ENCODE measurements at places on chromosomes 12 and 14.

- no peak for DNase-seq
These were observed 111.1 kb downstream of the DIP2B start for GRCh38 chr12:50615907-50616296.

- no peak for DNase-seq
These were observed 15.9 kb downstream of the ATP6V1D start for GRCh38 chr14:67343601-67344230.

GRCh38 chr14:106831322-106831720 lies 1304.9 kb downstream of the TMEM121 start:
- no peak for DNase-seq

- no peak for DNase-seq
These were observed 56.7 kb downstream of the DGLUCY start for GRCh38 chr14:91170504-91171121.

DNA sequence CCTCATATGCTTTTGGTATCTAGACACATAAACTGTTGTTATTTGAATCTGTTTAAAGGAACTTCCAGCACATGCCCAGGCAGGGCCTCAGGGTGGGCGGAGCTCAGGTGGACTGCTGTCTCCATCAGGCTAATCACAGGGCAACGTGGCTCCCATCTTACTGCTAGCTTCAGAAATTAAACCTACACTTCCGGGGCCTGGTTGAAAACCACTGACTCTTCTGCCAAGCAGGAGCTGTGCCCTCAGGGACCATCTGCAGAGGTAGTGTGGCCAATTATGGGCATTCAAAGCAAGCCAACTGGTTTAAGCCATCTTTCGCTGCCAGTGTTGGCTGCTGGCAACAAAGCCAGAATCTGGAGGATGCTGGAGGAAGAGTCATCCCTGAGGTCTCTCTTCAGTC lies 97.5 kb downstream of the TMX1 start:
- no peak for DNase-seq

DNA sequence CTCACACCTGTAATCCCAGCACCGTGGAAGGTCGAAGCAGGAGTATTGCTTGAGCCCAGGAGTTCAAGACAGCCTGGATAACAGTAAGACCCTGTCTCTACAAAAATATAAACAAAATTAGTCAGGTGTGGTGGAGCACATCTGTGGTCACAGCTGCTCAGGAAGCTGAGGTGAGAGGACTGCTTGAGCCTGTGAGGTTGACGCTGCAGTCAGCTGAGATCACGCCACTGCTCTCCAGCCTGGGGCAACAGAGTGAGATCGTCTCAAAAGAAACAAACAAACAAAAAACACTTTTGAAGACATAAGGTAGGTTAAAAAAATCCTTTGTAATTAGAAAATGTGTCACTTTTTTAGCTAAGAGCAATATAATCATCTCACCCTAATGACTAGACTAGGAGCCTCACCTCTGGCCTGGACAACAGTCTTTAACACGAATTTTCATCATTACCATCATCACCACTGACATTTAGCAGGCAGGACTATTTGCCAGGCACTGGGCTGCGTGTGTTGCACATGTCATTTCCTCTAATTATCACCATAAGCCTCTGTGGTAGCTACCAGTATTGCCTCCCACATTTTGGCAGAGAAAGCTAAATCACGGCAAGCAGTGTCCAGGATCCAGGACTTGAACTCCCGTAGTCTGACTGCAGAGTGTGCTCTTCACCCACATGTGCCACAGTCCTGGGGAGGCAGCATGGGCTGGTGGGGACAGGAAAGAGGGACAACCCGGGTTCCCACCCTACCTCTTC lies 4.6 kb upstream of the SYCP3 start:
- DNase-seq, result no peak

DNA sequence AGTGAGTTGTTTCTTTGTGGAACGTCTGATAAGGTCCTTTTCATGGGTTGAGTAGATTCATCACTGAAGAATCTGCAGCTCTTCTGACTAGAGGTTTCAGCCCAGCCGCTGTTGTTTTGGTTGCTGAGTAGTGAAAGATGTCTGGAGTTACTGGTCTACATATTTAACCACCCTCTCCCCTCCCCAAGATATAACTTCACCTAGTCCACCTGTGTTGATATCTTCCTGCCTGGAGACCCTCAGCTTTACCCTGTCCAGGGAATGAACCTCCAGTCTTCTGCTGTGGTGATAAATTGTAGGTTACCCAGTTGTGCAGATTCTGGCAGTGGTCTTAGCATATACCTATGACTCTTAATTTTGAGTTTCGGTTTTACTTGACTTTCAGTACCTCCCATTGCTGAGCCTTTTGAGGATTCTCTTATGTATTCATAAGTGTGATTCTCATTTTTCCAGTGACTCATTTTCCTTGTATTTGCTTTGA lies 62.9 kb downstream of the CCDC91 start:
- DNase-seq, result peak; percentile 15

DNA sequence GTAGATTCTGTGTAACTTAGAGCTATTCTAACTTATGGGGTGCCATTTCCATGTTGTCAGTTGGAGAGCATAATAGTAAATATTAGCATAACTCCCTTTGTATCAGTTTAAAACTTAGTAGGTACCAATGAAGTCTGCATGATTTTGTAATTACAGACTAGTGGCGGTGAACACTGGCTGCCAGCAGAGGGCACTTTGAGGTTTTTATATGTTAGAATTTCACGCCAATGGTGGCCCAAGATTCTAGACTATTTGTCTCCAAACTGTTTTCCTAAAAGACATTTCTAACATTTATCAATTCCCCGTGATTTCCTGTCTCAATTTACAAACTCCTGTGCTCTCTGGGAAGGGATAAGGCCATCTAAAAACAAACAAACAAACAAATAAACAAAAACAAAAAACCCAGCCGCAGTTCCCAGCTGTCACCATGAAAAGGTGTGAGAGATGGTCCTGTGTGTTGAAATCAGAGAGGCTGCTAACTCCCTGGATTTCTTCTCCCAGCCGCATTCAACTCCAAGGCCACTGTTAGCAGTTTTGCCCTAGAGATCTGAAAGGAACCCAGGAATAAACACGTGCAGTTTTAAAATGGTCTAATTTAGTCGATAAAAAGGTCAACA lies 57.6 kb downstream of the BRMS1L start:
- DNase-seq, result peak; percentile 9

DNA sequence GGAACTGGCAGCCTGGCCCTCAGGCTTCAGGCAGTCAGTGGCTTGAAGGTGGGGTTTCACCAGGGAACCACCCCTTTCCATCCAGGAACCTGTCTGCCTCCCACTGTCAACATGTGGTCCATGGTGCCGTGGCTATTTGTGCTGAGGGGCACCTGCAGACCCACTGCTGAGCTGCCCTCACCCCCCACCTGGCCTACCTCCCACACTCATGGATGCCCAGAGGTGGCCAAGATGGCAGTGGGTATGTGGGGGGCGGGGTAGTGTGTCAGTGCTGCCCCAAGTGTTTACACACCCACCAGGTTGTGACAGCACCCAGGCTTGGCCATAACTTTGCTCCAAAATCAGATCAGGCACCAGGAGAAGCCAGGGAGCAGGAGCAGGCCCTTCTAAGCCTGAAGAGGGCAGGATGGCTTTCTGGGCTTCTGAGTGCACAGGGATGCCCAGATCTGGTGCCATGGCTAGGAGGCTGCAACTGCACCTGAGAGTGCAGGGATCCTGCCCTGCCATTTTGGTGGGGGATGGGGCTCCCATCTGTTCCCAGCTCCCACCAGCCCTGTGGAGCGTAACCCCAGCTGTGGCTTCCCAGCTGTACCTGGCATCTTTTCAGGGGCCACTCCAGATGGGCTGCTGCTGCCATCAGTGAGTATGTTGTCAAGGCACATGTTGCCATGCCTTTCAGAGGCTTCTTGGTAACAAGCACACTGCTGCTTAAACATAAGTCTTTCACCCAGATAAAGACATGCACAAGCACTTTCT lies 263.9 kb downstream of the LRIG3 start:
- no peak for DNase-seq

DNA sequence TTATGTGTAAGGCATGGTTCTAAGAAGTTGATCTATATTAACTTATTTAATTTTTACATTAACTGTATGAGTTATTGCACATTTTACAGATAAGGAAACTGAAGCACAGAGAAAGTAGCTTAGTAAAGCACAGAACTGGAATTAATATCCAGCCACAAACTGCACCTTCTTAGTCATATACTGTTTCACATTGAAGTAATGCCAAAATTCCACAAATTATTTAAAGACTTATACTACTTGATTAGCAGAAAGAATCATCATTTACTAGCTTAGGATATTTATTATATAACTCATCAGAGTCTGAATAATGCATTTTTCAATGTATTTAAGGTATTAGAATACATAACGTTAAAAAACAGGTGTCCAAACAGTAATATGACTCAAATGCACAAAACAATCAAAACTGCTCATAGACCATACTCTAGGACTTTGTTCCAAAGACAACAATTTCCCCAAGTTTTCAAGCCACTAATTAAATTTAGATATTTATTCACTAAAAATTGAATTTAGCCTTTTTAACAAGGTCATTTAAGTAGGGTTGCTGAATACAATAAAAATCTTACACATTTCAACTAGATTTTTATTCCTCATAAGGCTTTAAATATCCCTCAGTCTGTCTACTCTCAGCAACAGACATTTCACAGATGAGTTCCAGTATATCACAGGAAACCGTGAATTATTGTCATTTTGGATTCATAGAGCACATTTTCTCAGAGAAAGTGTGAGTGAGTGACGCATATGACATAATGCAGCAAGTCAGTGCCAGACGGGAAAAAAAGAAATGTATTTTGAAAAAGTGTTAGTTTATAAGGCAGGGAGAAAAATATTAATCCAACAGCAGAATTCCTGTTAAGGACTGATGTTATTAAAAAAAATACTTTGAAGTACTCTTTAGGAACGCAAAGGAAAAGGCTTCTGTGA lies 782.5 kb downstream of the TMTC2 start:
- peak; percentile 13 for DNase-seq

DNA sequence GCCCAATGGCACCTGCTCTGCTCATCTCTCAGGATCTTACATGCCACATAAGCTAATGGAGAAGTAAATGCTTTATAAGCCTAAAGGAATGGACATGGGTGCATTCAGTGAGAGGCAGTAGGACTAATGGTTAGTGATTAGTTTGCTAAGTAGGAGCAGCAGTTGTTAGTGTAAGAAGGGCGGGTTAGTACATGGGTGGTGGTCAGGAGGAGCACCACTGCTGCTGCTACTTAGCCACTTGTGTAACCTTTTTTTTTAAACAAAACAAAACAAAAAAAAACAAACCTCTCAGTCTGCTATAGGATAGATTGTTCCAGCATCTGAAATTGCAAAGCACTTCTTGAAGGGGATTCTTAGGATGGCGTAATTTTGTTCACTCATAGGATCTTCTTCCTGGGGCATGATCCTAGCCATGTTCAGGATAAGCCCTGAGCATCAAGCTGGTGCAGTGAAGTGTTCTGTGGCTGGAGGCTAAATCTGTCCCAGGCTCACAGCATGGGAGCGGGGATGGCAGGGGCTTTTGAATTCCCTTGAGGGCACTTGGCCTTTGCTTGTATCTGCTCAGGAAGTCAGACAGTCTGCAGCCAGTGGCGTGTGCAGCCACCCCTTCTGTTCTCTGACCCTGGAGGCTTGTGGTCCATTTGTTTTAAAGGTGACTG lies 63.6 kb downstream of the CHST11 start:
- no peak for DNase-seq

DNA sequence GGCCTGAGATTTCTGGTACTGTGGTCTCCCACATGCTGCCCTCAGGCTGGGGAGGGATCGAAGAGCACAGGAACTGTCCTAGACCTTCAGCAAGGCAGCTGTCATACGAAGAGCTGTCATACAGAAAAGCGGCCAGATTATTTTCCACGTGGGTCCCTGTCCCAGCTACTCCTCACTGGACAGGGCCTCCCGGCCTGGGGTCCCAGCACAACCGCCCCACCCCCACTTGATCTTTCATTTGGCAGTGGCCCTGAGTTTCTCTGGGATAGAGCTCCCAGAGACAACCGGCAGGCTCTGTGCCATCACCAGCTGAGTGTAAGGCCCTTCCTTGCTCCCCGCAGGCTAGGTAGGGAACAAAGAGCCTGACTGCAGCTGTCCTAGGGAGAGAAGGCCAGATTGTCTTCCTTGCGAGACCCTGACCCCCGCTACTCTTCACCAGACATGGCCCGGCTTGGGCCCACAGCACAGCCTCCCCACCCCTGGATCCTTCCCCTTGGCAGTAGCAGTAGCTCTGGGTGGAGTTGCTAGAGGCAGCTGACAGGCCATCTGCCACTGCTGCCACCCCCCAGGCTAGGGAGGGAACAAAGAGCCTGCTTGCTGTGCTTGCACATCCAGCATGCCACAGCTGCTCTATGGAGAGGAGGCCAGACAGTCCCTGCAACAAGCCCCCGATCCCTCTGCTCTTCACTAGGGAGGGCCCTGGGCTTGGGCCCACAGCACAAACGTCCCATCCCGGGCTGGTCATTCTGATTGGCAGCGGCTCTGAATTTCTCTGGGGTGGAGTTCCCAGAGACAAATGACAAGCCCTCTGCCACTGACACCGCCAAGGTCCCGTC lies 3.1 kb upstream of the OR4N2 start:
- DNase-seq, result no peak

- DNase-seq, result peak; percentile 3
These were observed 34.2 kb downstream of the PCNX4 start for GRCh38 chr14:60125918-60126317.
